A549 (cell line): ENCODE measurements at places on chromosomes 7 and 10. TPM values are rescaled to one million over a fixed set of nuclear protein-coding genes. Genes with fewer than 3 reads are reported as not detected.

GRCh38 chr7:74617180-74617744 is 40.3 kb upstream of the GTF2I start:
- DNase-seq: no peak

DNA sequence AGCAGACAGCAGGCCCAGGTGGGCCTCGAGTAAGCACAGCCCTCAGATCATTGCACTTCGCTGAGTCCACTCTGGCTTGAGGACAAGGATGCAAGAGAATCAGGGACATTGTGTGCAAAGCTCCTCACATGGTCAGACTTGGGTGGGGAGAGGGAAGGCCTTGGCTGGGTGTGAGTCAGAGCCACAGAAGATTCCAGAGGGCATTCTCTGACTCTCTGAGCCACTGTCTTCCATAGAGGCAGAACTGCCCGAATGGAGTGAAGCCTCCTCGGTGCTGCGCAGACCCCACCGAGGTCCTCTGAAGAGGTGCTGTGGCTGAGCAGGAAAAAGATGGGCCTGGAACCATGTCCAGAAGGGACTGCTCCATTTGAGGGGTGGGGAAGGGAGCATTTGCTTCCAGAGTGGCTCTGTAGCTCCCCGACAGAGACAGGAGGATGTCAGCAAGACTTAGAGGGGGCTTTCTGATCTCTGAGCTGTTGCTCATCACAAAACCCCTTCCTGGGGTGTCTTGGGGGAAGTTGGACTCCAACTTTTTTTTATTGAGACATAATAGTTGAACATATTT is 120.8 kb downstream of the PTPN20 start:
- DNase-seq: no peak

DNA sequence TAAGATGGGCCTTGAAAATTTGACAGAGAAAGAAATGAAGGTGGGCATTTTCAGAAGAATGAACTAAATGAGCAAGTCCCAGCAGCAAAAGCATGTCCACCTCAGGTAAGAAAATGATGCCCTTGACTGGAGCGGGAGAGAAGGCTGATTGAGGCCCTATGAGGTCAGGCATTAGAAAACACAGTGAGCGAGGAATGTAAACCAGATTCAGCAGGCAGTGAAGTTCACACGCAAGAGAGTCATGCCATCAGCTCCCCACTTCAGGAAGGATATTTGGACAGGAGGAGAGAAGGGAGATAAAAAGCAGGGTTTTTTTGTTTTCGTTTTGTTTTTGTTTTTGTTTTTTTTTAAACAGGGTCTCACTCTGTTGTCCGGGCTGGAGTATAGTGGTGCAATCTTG is 166.4 kb downstream of the PPP1R17 start:
- DNase-seq: no peak

DNA sequence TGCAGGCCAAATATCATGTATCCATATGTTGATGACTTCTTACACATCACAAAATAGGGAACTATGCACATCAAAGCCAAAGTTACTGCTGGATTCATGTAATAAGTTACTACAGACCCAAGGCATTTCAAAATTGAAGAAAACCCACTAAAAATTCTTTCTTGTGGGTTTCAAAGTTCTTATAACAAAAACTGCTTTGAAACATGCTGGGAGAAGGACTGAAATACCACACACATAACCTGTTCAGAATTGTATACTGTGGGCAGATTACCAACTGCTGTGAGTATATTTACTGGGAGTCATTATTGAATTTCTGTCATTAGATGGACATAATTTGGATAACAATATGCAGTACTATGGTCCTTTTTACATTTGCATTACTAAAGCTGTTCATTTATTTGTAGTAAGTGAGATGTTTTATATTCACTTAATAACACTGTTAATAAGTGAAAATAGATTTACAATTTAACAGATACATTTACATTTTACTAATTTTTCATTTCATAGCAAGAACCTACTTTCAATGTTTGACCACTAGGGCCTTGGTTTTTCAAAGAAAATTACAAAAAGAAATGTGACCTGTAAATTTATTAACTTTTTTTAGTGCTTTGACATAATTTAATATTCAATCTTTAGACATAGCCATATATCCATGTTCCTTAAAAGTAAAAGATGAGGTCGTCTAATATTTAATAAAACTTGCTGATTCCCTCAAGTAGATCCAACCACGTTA is 132.6 kb downstream of the MAGI2 start:
- no peak for DNase-seq

GRCh38 chr10:70621503-70622078 is 19.1 kb upstream of the PRF1 start:
- no peak for DNase-seq

DNA sequence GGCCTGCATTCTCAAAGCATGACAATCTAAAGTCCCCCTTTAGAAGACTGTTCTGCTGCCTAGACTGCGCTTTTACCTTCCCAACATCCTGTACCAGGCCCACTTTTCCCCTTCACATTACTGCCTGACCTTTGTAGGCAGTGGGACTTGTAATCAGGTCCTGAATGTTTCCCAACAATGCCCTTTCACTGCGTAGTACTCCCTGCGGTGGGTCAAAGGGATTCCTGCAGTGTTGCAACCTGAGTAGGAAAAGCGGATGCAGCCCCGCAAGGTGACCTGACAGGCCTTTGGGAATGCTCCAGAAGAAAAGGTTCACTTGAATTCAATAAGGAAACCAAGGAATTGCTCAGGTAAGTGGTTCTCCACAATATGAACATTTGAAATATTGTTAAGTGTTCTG is 4.9 kb upstream of the TCAF1 start:
- no peak for DNase-seq

- no peak for DNase-seq
Measured at GRCh38 chr10:86944031-86944419, 13.4 kb downstream of the MMRN2 start.

DNA sequence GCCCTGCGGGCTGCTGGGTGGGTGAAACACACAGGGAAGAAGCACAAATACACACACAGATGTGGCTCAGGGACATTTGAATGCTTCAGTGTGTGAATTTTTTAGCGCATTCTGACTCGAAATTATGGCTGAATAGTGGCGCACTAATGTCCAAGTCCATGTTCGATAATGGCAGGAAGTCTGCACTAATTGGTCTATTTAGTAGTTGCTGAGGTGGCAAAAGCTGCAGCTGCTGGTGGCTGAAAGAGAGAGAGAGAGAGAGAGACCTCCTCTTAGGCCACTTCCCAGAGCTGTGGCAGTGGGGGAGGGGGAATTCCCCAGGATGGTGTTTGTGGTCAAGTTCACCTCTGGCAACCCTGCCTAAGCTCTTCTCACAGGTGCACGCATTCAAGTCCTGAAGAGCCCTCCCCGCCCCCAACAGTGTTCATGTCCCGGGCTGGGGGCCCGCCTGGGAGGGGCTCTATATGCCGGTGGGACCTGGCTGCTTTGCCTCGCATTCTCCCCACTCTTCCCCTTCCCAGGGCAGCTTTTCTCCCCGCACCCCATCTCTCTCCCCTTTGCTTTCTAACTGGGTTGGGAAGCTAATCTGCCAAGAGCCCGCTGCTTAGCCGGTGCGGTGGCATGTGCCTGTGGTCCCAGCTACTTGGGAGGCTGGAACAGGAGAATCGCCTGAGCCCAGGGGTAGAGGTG is 6.0 kb upstream of the MNX1 start:
- no peak for DNase-seq

DNA sequence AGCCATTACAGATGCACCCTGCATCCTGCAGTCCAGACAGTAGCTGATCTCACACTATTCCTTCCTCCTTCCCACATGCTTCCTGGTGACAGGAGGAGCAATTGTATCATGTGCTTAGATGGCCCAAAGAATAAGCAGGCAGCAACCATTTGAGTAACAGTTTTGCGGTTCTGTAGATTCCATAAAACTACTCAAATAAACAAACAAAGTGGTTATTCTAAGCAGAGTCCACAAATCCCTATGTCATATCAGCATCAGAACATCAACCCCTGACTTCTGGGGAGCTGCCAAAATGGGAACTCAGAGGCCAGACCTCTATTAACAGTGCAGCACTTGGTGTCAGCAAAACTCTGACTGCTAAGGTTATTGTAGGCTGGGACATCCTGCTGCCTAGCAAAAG is 226.0 kb downstream of the SORCS1 start:
- DNase-seq: no peak

DNA sequence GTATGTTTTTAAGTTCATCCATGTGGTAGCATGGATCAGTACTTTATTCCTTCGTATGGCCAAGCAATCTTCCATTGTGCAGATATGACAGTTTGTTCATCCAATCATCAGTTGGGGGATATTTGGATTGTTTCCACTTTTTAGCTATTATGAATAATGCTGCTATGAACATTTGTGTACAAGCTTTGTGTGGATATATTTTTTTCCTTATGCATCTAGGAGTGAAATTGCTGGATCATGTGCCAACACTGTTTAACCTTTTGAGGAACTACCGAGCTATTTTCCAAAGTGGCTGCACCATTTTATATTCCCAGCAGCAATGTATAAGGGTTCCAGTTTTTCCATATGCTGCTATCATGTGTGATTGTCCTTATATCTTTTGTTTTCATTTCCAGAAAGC is 140.1 kb downstream of the HIBADH start:
- DNase-seq: no peak

DNA sequence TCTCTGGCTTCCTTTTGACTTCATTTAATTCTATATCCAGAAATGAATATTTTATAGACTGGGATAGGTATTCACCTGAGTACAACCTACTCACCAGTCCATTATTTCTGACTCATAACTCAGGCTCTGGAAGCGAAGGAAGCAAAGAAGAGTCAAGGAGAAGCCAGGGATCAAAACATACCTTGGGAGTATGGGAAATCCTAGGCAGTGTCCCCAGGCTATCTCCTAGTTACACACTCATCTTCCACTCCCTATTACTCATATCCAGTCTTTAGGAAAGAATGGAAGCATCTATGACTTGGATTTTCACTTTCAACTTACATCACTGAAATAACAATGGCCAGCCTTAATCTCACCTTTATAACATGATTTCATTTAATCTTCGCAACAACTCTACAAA is 40.9 kb upstream of the ELAPOR2 start:
- no peak for DNase-seq

GRCh38 chr10:7218968-7219367 is 191.9 kb downstream of the SFMBT2 start:
- peak; percentile 30 for DNase-seq

DNA sequence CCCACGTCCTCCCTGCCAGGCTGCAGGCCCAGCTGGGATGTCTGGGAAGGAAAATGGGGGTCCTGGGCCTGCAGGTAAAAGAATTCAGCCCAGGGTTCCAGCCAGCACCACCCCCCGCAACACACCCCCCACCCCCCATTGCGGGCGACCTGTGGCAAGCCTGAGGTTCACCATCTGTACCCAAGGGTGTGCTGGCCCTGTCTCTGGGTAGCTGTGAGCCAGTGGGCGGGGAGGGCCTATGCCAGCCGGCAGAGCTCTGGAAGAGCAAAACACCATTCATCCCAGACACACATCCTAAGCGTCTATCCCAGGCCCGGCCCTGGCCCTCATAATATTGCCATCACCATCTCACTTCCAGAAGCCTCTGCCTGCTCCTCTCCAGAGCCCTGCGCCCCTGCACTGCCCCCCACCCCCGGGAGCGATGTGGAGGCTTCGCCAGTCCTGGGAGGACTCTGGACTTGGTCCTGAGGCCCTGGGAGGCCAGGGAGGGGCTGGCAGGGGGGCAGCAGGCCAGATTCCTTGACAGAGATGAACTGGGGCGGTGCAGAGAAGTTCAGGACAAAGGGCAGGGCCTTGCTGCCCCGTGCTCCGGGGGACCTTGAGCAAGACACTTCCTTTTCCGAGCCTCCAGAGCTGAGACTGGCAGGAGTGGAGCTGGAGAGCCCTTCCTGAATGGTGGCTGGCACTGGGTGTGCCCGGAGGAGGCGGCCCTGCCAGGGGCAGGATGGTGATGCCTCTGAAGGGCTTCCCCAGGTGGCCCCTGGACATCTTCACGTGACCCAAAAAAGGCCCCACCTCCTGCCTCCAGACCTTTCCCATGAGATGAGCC is 8.7 kb upstream of the TTYH3 start:
- no peak for DNase-seq

- DNase-seq: no peak
Measured at GRCh38 chr7:2639181-2639681, 7.4 kb downstream of the TTYH3 start.

DNA sequence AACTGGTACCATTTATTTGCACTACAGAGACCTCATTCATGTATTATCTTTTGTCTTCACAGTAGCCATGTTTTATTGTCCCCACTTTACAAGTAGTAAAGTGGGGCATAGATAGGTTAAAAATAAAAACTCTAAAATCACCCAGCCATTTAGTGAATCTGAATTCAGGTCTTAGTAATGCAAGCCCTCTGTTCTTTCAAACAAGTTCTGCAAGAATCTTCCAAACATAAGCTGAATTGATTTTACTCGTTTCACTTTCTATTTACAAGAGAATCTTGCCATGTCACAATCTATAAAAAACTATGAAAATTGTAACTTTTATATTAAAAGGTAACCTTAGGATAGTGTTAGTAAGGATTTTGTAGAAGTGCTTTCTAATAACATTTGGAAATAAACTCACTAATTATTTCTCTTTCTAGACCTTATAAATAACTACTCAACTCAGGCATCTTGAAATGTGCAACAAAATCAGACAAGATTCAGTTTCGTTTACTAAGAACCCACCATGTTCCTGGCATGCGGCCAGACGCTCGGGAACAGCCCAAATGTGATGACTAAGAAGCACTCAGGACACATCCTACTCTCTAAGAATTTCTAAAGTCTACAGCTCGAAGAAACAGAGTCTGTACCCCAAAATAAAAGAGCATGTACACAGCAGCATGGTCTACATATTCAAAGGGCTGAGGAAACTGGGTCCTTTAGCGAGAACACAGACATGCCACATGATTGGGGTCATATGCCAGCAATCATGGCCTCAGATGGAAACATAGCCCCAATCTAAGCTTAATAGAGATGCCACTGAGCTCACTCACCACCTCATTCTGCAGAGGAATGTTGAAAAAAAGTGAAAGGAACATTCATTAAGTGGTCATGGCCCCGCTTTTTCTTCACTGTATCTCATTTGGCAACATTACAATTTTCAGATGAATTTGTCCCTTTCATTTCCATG is 167.6 kb downstream of the AMPH start:
- DNase-seq: peak; percentile 7

The ANKRD30A gene
- 0.83 to 1.0 TPM (median 0.97 TPM) in 3 replicates for polyA plus RNA-seq

The SCART1 gene
- 0.32 to 0.42 TPM (median 0.37 TPM) in 3 replicates for polyA plus RNA-seq

The VWDE gene
- polyA plus RNA-seq: 0.59 to 1.2 TPM (median 0.73 TPM) in 3 replicates

The C10orf67 gene
- polyA plus RNA-seq: 0.05 to 0.12 TPM (median 0.06 TPM) in 3 replicates

The CDK1 gene
- polyA plus RNA-seq: 87.1 to 105 TPM (median 97.1 TPM) in 3 replicates

The SPDYE8 gene
- polyA plus RNA-seq: not detected in 3 replicates

The CXCL12 gene
- 0.07 to 0.28 TPM (median 0.17 TPM) in 3 replicates for polyA plus RNA-seq

The SPDYE2B gene
- polyA plus RNA-seq: not detected in 3 replicates

The CYP26C1 gene
- polyA plus RNA-seq: not detected in 3 replicates

The IFIT1B gene
- not detected in 3 replicates for polyA plus RNA-seq

The AKR1C3 gene
- polyA plus RNA-seq: 1,744 to 2,157 TPM (median 1,998 TPM) in 3 replicates

The ZNHIT1 gene
- polyA plus RNA-seq: 55.6 to 56.4 TPM (median 55.9 TPM) in 3 replicates

The PLAC9 gene
- not detected in 3 replicates for polyA plus RNA-seq

The VPS37D gene
- polyA plus RNA-seq: 2.2 to 2.9 TPM (median 2.6 TPM) in 3 replicates

The SEMA3C gene
- polyA plus RNA-seq: 78.1 to 79.2 TPM (median 78.2 TPM) in 3 replicates
